ENCODE measurements at places on chromosomes 6 and 20.

GRCh38 chr6:33929575-33930288 is 125.9 kb upstream of the MLN start:
- no peak for DNase-seq

- no peak for DNase-seq
Observed at GRCh38 chr20:18775633-18776032, 38.0 kb upstream of the SCP2D1 start.

DNA sequence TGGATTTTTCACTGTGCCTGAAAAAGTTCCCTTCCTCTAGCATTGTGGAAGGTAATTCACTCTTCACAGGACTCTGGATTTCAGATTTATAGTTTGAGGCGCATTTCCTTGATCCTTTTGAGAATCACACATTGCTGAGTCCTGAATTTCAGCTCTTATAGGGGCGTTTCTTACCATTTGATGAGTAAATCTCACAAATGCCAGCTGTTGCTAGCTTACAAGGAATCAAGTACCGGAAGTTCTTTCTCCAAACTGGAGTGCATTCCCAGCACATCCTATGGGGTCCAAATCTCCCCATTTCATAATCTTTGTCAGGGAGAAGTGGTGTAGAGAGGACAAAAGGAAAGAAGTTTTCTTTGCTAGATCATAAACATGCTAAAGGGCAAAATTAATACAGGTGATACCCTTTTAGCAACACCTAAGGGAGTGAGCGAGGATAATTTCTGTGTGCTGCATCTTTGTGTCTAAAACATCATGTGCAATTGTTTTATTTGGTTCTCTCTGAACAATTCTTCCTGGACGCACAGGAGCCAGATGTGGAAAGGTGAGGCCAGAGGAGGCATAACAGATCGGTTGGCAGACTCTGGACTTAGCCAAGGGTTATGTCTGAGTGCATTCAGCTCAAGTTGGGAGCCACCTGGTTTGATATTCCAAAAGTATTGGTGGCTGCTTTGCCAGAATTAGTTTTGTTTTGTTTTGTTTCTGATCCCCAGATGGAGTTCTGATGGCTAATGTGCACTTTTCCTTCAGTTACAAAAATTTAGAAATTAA is 37.4 kb upstream of the EYA2 start:
- no peak for DNase-seq

- peak; percentile 55 for DNase-seq
Observed at GRCh38 chr6:129490521-129491255, 219.3 kb downstream of the ARHGAP18 start.

GRCh38 chr6:27672113-27672799 is 199.4 kb upstream of the ZNF184 start:
- DNase-seq: peak; percentile 72

DNA sequence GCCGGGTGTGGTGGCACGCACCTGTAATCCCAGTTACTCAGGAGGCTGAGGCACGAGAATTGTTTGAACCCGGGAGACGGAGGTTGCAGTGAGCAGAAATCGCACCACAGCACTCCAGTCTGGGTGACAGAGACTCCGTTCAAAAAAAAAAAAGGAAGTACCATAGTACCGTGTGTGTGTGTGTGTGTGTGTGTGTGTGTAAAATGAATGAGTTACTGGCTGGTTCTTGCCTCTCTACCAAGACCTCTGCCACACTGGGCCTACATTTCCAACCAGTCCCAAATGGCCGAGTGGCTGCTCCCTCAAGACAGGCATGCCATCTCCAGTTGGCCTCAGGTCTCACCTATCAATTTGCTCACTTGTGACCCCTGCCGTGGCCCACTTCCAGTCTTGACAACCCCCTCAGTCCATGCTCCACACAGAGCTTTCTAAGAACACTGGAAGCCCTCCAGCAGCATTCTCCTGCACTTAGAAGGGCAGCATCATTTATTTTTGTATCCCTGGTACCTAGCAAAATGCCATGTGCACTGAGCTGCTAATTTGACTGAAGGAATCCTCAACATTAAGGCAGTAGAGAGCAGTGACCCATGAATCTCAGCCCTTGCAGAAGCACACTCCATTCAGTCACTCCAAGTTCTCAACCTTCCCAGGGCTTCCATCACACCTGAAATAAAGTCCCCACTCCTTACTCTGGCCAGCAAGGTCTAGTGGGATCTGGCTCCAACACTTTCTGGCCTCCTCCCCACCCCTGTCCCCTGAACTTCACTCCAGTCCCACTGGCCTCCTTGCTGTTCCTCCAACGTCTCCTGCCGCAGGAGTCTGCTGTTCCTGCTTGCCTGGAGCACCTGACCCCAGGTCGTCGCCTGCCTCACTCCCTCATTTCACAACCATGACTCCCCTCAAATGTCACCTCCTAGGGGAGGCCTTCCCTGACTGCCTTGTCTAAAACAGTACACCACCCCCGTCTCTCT is 29.9 kb downstream of the COX4I2 start:
- DNase-seq: no peak

DNA sequence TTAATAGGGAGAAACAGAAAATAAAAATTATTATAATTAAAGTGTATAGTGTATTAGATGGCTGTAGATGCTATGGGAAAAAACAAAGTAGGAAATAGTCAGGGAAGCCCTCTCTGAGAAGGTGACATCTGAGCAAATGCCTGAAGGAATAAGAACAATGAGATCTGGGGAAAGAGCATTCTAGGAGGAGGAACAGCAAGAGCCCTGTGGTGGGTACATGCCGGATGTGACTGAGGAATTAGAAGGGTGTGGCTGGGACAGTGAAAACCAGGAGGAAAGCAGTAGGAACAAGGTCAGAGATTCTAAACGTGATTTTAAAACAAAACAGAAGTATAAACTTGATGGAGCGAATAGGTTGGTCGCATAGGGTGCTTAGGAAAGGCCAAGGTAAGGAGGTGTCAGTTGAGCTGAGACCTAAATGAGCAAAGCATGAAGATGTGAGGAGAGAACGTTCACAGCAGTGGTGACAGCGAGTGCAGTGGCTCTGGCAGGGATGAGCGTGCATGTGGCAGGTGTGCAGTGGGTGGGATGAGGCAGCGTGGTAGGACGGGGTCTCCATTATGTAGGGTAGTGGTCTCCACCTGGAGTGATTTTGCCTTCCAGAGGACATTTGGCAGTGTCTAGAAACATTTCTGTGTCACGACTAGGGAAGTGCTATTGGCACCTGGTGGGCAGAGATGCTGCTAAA is 97.1 kb upstream of the MRPS10 start:
- DNase-seq: no peak

DNA sequence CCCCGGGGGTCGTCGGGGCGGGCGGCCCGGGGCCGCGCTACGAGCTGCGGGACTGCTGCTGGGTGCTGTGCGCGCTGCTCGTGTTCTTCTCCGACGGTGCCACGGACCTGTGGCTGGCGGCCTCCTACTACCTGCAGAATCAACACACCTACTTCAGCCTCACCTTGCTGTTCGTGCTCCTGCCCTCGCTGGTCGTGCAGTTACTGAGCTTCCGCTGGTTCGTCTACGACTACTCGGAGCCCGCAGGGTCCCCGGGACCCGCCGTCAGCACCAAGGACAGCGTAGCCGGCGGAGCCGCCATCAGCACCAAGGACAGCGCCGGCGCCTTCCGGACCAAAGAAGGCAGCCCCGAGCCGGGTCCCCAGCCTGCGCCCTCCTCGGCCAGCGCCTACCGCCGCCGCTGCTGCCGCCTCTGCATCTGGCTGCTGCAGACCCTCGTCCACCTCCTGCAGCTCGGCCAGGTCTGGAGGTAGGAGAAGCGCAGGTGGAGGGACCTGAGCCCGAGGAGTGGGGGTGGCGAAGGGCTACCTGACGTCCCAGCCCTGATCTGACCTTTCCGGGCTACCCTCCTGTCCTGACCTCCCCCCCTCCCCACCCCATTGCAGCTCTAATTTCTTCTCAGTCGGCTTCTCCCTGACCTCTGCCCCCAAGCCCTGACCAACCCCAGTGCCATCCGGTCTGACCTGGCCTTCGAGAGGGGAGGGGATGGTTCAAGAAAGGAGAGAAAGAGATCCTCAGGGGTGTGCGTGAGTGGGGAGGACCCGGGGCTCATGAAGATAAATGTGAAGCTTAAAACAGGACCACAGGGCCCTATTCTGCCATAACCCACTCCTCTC is 558 bp downstream of the XKR7 start:
- DNase-seq: peak; percentile 63

DNA sequence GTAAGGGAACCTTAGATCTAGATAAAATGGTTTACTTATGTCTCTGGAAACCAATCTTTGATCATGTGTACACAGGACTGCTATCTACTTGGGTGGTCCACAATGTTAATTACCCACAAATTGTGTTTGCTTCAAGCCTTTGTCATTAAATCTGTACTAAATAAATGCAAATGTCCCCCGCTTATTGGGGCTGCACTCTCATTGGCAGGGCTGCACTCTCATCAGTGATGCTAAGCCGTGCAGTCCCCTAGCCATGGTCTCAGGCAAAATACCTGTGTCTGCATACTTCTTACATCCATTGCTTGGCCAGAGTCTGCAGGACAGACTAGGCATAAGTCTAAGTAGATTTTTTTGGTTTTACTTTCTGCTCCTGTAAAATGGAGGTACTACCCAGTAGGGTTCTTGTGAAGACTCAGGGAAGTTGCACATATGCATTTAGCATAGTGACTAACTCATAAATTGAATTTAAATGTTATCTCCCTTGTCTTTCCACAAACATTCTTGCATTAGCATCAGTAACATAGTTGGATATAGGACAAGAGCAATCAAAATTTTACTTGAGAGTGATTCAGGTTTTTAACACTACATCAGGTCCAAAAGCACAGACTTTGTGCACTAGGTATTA is 117.4 kb downstream of the ASCC3 start:
- no peak for DNase-seq

Data from T-helper 1 cell (primary cell).